Ascending aorta (tissue), 2 donors: ENCODE measurements at places on chromosomes 1 and 21.

DNA sequence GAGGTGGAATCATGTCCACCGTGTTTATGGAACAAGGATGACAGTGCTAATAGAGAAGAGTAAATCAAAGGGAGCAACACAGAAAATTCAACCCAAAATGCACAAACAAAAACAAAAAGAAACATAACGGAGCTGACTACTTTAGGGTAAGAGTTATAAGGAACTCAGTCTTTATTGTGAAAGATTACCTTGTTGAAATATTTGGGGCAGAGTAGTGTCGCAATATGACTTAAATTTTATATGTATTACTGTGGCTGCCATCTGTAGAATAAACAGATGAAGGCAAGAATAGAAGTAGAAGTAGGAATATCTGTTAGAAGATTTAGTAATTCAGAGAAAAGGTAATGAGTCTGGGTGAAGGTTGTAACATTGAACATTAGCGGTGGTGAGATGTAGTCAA is 913.9 kb downstream of the BRINP3 start:
- no peak for DNase-seq

- no peak for DNase-seq
These were observed 104.2 kb downstream of the DUSP10 start for GRCh38 chr1:221637641-221638041.

- no peak for DNase-seq
These were observed 124.9 kb upstream of the TNFSF4 start for GRCh38 chr1:173332026-173332425.

- no peak for DNase-seq
These were observed 636 bp downstream of the INTS3 start for GRCh38 chr1:153728305-153729066.

DNA sequence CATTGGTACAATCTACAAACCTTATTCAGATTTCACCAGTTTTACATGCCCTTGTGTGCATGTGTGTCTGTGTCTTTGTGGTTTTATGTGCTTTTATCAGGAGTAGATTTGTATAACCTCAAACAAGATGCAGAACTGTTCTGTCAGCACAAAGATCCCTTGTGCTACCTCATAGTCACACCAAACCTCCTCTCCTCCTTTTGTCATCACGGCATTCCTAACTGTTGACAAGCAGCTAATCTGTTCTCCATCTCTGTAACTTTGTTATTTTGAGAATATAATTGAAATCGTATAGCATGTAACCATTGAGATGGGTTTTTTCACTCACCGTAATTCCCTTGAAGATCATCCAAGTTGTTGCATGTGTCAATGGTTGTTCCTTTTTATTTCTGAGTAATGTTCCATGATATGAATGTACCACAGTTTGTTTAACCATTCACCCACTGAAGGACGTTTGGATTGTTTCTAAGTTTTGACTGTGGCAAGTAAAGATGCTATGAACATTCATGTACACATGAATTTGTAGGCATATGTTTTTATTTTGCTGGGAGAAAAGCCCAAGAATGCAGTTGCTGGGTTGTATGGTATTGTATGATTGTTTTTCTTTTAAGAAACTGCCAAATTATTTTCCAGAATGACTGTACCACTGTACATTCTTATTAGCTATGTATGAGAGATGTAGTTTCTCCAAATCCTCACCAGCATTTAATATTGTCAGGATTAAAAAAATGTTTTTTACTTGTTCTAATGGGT is 78.1 kb upstream of the B3GALT2 start:
- no peak for DNase-seq

DNA sequence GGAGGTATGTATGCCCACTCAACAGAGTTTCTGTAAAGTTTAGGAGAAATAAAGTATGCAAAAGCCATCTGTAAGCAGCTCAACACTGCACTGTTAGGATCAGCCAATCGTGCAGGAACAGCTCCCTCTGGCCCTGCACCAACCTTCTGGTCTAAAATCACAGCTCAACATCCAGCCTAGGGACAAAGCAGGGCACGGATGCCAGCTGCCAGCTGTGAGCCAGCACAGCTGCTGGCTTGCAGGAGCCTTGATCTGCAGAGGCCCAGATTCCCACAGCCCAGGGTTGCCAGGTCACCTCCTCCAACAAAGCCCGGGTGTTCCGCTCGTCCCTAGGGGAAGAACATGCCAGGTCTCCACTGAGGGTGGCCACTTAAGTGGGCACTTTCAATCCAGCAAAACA is 8.6 kb downstream of the ACOT7 start:
- no peak for DNase-seq

DNA sequence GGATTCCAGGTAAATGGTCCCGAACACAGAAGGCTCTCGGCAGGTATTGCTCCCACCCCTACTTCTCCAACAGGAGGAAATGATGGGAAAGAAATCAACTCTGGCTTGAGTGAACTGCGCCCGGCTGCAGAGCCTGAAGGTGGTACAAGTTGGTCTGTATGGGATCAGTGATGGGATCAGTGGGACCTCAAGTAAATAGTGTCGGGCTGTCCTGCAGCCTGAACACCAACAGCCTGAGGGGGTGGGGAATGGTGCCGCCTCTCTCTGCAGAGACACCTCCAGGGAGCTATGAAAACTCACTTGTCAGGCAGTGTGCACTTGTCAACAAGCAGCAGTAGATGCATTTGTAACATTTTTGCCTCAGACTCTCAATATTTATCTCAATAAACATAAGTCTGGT is 183.5 kb downstream of the MATN1 start:
- no peak for DNase-seq

- no peak for DNase-seq
These were observed 60.7 kb downstream of the ADARB1 start for GRCh38 chr21:45135122-45135521.

- no peak for DNase-seq
These were observed 546 bp downstream of the ELOVL1 start for GRCh38 chr1:43367026-43367903.
